ENCODE measurements at places on chromosomes 4 and X. TPM values are rescaled to one million over a fixed set of nuclear protein-coding genes. Genes with fewer than 3 reads are reported as not detected.

The ETDB gene
- polyA plus RNA-seq = not detected

The CCSER1 gene
- polyA plus RNA-seq = 0.03 TPM

The OTUD5 gene
- polyA plus RNA-seq = 38.5 TPM

The BEX1 gene
- polyA plus RNA-seq = 0.09 TPM

The EXOC1L gene
- not detected for polyA plus RNA-seq

The PLP1 gene
- polyA plus RNA-seq = 0.10 TPM

The PRDM5 gene
- polyA plus RNA-seq = 2.6 TPM

The GPR34 gene
- polyA plus RNA-seq = not detected

The RBM47 gene
- polyA plus RNA-seq = 1.7 TPM

- no peak for DNase-seq
Measured at GRCh38 chr4:143743591-143743990, 43.1 kb upstream of the FREM3 start.

- peak; percentile 78 for DNase-seq
Measured at GRCh38 chr4:7206911-7207567, 14.7 kb downstream of the SORCS2 start.

DNA sequence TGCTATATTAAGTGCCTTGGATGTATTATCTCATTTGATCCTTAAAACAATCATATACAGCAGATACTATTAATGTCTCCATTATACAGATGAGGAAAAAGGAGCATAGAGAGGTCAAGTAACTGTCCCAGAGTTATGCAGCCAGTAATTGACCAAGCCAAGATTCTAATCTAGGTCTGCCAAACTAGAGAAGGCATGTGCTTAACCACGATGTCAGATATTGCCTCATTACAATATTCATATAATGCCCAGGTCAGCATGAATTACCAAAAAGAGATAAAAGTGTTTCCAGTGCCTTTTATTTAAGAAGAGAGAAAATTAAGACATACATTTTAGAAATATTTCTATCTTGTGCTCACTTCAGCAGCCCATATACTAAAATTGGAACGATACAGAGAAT lies 7.1 kb downstream of the ARHGEF6 start:
- DNase-seq = no peak

DNA sequence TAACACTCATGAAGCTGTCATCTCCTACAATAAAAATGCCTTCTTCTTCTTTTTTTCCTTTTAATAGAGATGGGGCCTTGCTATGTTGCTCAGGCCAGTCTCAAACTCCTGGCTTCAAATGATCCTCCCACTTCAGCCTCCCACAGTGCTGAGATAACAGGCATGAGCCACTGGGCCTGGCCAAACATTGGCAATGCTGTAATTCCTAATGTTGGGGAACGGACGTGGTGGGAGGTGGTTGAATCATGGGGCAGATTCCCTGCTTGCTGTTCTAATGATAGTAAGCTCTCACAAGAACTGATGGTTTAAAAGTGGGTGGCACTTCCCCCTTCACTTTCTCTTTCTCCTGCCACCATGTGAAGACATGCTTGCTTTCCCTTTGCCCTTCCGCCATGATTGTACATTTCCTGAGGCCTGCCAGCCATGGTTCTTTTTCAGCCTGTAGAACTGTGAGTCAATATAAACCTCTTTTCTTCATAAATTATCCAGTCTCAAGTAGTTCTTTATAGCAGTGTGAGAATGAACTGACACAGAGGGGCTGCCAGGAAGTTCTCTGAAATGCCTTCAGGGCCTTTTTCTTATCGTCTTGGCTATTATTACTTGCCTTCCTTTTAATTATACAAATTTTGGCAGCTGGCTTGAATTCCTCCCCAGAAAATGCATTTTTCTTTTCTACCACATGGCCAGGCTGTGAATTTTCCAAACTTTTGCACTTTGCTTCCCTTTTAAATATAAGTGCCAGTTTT lies 93.0 kb downstream of the CENPC start:
- no peak for DNase-seq

DNA sequence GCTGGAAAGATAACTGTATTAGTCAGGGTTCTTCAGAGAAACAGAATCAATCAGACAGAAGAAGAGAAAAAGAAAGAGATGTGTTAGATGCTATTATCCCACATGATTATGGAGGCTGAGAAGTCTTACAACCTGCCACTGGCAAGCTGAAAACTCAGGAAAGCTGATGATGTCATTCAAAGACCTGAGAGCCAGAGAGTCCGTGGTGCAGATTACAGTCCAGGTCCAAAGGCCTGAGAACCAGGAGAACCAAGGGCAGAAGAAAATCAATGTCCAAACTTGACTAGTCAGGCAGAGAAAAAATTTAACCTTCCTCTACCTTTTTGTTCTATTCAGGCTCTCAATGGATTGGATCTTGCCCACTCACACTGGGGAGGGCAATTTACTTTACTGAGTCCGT lies 172.5 kb downstream of the QDPR start:
- DNase-seq = no peak

GRCh38 chrX:129737916-129738315 lies 863 bp upstream of the XPNPEP2 start:
- DNase-seq = peak; percentile 55

- DNase-seq = no peak
Measured at GRCh38 chr4:144171697-144172096, 31.2 kb upstream of the GYPA start.

DNA sequence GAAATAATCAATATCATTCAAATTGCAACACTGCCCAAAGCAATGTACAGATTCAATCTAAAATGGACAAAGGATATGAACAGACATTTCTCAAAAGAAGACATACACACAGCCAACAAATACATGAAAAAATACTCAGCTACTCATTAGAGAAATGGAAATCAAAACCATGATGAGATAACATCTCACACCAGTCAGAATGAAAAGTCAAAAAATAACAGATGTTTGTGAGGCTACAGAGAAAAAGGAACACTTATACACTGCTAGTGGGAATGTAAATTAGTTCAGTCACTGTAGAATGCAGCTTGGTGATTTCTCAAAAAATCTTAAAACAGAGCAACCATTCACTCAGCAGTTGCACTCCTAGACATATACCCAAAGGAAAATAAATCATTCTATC lies 205.2 kb downstream of the DKK2 start:
- DNase-seq = no peak

DNA sequence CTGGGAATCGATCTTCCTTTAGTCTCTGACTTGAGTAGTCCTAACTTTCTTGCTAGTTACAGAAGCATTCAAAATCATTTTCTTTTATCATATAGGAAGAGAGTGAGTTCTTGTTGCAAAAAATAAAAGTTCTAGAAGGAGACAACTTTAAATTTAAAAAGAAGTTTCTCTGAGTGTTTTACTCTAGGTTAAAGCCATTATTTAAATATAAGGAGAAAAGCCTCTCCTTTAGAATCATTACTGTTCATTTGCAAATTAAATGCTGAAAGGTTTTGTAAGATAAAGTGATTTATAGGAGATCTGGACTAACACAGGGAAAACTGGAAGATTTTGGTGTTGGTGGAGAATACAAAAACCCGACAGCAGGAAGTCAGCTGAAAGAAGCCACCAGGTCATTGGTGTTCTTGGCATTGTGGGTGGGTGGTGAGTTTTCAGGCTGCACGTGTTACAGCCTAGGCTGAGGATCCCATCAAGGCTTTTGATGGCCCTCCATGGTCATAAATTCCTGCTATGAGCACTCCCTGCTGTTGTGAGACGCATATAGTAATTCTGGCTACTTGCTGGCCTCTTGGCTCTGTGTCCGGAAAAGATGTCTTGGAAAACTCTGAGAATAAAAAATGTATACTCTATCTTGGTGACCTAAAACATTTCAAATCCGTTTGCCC lies 81.6 kb downstream of the GPAT3 start:
- no peak for DNase-seq

- DNase-seq = no peak
Measured at GRCh38 chr4:81617545-81617944, 145.8 kb upstream of the RASGEF1B start.

- DNase-seq = no peak
Measured at GRCh38 chr4:24849756-24850155, 54.4 kb downstream of the SOD3 start.

- peak; percentile 83 for DNase-seq
Measured at GRCh38 chr4:183182873-183183725, 84.0 kb downstream of the WWC2 start.

- DNase-seq = no peak
Measured at GRCh38 chr4:62407534-62407933, 1207.4 kb downstream of the ADGRL3 start.

DNA sequence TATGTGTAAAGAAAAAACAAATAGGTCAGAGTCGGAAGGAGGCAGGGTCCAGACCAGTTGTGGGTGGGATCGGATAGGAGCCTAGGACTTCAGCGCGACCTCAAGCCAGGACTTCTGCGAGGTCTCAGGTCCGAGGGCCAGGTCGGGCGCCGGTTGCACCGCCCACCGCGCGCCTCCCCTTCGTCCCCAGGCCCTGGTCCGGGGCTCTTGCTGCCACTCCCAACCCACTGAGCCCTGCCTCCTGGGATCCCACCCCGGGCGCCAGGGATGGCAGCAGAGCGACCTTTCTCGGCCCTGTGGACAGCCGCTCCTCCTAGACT lies 12.3 kb downstream of the PITX2 start:
- DNase-seq = no peak

DNA sequence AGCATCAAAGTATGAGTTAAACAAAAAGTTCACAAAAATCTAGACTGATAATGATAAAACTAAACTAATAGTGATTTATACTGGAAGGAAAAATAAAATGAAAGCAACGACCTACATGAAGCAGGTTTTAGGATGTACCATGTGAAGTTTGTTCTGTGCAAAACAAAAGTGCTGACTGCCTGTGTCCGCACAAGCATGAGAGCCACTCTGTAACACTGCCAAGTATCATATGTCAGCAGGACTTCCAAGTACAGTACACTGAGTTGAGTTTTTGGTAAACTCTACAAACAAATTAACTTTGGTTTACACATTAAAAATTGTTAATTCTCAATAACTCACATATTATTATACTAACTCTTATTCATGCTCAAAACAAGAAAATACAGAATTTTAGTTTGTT lies 459.0 kb downstream of the PDGFC start:
- no peak for DNase-seq

GRCh38 chrX:13078739-13079444 lies 34.5 kb upstream of the FAM9C start:
- DNase-seq = no peak

DNA sequence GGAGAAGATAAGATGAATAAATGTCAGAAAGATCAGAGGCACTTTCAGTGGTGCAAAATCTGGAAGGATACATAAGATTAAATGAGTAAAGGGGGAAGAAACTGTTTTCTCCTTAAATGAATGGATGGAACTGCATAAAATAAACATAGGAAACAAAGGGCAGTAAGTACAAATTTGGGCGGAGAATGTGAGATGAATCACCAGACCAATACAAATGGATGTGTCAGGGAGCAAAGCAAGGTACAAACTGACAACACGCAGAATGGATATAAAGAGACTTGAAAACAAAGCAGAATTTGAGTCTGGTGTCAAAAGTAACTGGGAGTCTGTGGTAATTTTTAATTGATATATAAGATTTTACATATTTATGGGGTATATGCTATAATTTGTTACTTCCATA lies 175.3 kb upstream of the PCDH18 start:
- DNase-seq = peak; percentile 1

DNA sequence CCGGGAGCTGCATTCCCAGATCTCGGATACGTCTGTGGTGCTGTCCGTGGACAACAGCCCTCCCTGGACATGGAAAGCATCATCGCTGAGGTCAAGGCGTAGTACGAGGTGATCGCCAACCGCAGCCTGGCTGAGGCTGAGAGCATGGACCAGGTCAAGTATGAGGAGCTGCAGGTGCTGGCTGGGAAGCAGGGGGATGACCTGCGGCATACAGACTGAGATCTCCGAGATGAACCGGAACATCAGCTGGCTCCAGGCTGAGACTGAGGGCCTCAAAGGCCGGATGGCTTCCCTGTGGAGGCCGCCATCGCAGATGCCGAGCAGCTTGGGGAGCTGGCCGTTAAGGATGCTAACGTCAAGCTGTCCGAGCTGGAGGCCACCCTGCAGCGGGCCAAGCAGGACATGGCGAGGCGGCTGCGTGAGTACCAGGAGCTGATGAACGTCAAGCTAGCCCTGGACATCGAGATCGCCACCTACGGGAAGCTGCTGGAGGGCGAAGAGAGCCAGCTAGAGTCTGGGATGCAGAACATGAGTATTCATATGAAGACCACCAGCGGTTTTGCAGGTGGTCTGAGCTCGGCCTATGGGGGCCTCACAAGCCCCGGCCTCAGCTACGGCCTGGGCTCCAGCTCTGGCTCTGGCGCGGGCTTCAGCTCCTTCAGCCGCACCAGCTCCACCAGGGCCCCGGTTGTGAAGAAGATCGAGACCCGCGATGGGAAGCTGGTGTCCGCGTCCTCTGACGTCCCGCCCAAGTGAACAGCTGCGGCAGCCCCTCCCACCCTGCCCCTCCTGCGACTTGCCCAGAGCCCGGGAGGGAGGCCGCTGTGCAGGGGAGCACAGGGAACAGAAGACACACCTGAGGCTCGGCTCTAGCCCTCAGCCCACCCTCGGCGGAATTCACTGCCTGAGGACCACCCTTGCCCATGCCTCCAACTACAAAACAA lies 29.4 kb upstream of the GABRA3 start:
- DNase-seq = no peak
